ENCODE measurements at places on chromosomes 16 and 17. TPM values are rescaled to one million over a fixed set of nuclear protein-coding genes. Genes with fewer than 3 reads are reported as not detected.
A peak's percentile ranks its signal among the peaks of the same experiment; 100 is the strongest.

DNA sequence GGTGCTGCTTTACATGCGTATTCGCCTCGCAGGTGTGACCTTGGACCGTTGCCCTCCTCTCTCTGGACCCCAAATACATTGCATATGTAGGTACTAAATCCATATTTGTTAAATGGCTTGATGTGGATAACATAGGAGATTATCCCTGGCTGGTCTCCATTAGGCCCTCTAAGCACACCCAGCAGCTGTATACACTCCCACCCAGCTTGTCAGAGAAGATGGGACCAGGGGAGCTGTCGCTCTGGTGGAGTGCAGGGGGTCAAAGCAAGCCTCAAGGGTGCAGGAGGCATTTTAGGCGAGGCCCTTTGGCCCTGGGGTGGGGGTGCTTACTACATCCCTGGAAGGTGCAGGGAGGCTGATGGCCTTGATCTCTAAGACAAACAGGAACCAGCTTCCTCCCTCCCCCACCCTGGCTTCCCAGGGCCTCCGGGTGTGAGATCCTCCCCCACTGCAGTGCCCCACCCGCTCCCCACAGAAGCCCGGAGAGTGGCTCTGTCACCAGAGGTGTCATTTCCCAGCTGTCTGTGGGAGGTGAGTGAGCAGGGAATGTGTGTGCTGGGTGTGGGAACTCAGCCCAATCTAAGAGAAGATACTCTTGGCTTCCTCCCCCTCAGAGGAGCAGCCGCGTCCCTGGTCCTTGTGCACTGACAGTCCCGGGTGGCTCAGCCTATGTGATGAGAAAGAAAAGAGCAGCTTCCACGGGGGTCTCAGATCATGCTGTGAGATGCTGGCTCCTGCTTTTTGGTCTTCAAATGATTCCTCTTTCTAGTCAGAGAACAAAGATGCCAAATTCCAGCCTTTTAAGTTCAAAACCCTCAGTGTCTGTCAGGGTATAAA, 1.4 kb upstream of the VAMP2 start:
- H3K27ac ChIP-seq, result peak overlapping the region; percentile 98
- no peaks in the 10 kb centered on the region for H3K27me3 ChIP-seq
- peaks cover 17% of the 10 kb centered on the region for H3K36me3 ChIP-seq
- peak; percentile 86 for DNase-seq

- peaks cover 5% of the 10 kb centered on the region for H3K4me1 ChIP-seq
- H3K27ac ChIP-seq, result no peak overlapping the region
- no peaks in the 10 kb centered on the region for H3K36me3 ChIP-seq
- H3K4me3 ChIP-seq, result no peak overlapping the region
- DNase-seq, result no peak
Observed at GRCh38 chr17:12047681-12048376, 27.2 kb downstream of the MAP2K4 start.

DNA sequence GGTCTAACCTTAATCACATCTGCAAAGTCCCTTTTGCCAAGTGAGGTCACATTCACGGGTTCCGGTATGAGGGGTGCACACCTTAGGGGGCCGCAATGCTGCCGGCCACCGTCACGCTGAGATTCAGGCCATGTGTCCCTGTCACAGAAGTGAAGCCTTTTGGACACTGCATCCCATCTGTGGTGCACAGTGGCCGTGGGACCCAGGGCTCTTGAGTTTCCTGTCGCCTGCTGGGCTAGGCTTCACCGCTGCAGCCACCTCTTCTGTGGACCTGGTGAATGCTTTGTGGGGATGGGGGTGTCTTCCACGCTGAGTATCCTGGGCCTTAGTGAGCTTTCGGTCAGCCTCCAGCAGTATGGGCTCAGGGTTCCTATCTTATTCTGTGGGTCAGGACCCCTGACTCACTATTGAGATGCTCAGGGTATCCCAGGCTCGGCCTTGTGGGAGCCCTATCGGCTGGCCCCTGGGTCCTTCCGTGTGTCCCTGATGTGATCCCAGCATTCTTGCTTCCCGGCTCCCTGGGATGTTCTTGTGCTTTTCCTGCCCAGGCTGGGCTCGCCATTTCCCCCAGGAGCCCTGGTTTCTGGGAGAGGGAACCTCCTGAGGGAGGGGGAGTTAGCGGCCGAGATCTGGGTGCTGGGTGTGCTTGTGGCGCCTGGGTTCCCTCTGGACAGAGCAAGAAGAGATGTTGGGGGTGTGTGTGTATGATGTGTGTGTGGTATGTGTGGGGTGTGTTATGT, 4.9 kb upstream of the SLC38A10 start:
- H3K36me3 ChIP-seq, result no peaks in the 10 kb centered on the region
- no peak for DNase-seq
- peaks cover 11% of the 10 kb centered on the region for H3K4me1 ChIP-seq

GRCh38 chr17:28330671-28331070, 4.6 kb downstream of the IFT20 start:
- peak; percentile 17 for DNase-seq
- no peak overlapping the region for H3K27ac ChIP-seq
- H3K4me3 ChIP-seq, result no peak overlapping the region
- no peaks in the 10 kb centered on the region for H3K27me3 ChIP-seq
- peaks cover 49% of the 10 kb centered on the region for H3K4me1 ChIP-seq

The KRTAP2-3 gene
- total RNA-seq, result not detected

The GP2 gene
- total RNA-seq, result 43.7 TPM

DNA sequence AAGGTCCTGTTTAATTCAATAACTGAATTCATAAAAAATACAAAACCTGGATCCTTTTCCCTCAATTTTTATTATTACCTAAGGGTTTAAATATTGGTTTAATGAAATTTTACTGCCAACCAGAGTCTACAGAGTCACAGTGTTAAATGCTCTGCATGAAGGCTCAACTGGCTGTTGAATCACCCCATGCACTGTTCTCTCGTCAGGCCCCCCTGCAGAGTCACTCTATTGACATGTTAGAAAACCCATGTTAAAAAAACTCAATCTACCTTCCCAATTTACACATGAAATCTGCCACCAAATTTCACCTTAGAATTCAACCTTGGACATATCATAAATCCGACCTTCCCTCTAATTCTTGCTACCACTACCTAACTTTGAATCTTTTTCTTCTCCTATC, 43.3 kb upstream of the ULK2 start:
- no peaks in the 10 kb centered on the region for H3K4me1 ChIP-seq
- H3K36me3 ChIP-seq, result peaks cover 98% of the 10 kb centered on the region
- no peak for DNase-seq

- peaks cover 7% of the 10 kb centered on the region for H3K4me1 ChIP-seq
- H3K36me3 ChIP-seq, result no peaks in the 10 kb centered on the region
- no peak overlapping the region for H3K27ac ChIP-seq
- H3K27me3 ChIP-seq, result no peaks in the 10 kb centered on the region
Observed at GRCh38 chr17:73369111-73369521, 57.3 kb upstream of the CDC42EP4 start.

DNA sequence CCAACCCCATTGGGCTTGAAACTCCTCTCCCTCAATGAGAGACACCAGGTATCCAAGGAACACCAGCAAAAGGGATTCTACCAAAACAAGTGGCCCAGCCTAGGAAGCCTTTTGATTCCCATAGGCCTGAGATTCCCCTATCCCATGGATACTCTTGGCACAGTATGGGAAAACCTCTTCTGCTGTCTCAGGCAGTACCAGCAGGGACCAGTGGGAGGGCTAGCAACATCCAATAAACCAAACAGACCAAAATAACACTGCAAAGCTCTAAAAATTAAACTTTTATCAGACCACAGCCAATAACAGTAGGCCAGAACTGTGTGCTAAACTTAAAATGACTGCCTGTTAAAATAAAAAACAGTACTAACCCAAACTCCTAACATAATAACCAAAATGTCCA, 153.9 kb upstream of the CES5A start:
- H3K27me3 ChIP-seq, result no peaks in the 10 kb centered on the region
- H3K36me3 ChIP-seq, result no peaks in the 10 kb centered on the region
- DNase-seq, result no peak

DNA sequence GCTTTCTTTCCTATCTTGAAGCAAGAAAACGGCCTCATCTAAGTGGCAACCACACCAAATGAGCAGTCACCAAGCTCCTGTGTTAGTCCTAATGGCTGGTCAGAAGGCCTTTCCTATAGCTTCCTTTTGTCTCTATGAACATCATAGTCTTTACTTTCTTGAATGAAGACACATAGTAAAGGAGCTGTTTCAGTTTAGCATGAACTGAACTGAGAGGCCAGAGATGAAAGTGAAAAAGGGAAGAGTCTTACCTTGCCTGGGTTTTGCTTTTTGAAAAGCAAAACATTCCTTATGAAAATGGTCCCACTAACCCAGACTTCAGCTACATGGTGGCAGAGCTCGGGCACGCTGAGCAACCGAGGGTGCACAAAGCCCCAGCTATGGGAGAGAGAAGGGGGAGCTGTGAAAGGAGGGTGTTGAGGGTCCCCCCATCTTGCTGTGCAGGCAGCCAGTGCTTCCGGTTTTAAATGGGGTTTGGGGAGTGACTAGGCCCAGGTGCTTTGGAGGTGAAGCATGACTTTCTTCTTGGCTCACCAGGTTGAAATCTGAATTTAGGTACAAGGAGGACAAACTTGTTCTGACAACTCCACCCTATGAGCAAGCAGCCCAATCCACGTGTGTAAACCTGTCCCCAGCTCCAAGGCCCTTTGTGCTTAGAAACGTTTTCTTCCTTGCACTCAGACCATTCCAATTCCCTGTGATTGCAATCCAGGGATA, 9.1 kb upstream of the PSMC3IP start:
- H3K4me3 ChIP-seq, result no peak overlapping the region
- H3K36me3 ChIP-seq, result peaks cover 71% of the 10 kb centered on the region
- DNase-seq, result no peak
- peak overlapping the region; percentile 67 for H3K27ac ChIP-seq
- H3K4me1 ChIP-seq, result peaks cover 51% of the 10 kb centered on the region

The LRRC36 gene
- total RNA-seq, result not detected

GRCh38 chr16:65494080-65494479, 372.2 kb upstream of the CDH11 start:
- no peaks in the 10 kb centered on the region for H3K27me3 ChIP-seq
- DNase-seq, result no peak
- H3K36me3 ChIP-seq, result no peaks in the 10 kb centered on the region
- no peak overlapping the region for H3K27ac ChIP-seq
- no peaks in the 10 kb centered on the region for H3K4me1 ChIP-seq

The WNK4 gene
- 30.4 TPM for total RNA-seq

The SLC4A1 gene
- total RNA-seq, result 8.3 TPM

The AIPL1 gene
- total RNA-seq, result not detected

DNA sequence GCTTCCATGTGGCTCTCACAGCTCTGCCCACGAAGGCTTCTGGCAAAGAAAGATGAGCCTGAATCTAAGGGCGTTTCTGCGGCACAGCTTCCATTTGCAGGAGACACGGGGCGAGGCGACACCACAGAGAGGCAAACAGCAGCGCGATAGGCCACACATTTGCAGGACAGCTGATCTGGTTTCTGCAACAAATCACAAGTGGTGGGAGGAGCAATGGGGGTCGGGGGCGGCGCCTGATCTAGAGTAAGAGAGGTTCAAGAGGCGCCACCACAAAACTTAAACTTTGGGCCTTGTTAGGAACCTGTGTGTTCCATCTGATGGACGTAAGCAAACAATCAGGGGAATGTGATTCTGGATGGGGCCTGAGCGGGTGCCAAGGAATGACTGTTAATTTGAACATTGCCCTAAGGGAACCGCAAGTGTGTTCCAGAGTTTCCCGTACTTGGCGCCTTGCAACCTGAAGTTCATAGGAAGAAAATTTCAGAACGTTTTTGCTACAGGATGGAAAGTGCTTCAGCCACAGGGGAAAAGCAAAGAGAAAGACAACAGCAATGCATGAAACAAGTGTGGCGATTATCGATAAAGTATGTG, 18.9 kb upstream of the ENPP7 start:
- no peak for DNase-seq
- peaks cover 10% of the 10 kb centered on the region for H3K4me1 ChIP-seq
- no peaks in the 10 kb centered on the region for H3K36me3 ChIP-seq

The MMP28 gene
- total RNA-seq, result 20.6 TPM

The CDH8 gene
- 6.4 TPM for total RNA-seq

The STX4 gene
- 13.8 TPM for total RNA-seq

- H3K36me3 ChIP-seq, result peaks cover 32% of the 10 kb centered on the region
- DNase-seq, result no peak
- no peaks in the 10 kb centered on the region for H3K27me3 ChIP-seq
- no peak overlapping the region for H3K4me3 ChIP-seq
Observed at GRCh38 chr16:24915019-24915418, 69.3 kb downstream of the SLC5A11 start.

The WDR45B gene
- 92.9 TPM for total RNA-seq

DNA sequence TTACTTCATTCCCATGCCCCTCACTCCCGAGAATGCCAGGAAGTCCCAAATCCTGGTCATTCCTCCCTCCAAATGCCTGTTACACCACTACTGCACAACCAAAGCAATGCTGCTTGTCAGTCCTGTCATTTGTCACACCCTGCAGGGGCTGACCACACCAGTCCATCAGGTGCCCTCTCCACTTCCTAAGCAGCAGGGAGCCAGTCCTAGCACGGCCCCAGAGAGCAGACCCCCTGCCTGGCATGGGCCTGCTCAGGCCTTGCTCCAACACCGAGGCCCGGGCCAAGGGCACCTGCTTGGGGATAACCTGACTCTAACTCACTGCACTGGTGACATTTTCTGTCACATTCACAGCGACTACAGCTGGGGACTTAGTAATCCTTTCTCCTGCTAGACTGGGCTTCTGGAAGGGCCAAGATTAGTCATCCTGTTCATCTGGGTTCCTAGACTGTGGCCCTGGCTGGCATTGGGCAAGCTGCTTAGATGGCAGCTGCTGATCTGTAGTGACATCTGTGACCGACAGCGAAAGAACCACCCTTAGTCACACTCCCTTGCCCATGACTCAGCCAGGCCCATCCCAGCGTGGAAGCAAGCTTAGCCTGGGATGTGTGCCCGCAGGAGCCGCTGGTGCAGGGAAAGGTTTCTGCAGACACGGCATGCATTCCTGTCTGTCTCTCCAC, 5.4 kb downstream of the ALYREF start:
- no peak overlapping the region for H3K4me3 ChIP-seq
- H3K27me3 ChIP-seq, result no peaks in the 10 kb centered on the region
- H3K36me3 ChIP-seq, result peaks cover 33% of the 10 kb centered on the region

DNA sequence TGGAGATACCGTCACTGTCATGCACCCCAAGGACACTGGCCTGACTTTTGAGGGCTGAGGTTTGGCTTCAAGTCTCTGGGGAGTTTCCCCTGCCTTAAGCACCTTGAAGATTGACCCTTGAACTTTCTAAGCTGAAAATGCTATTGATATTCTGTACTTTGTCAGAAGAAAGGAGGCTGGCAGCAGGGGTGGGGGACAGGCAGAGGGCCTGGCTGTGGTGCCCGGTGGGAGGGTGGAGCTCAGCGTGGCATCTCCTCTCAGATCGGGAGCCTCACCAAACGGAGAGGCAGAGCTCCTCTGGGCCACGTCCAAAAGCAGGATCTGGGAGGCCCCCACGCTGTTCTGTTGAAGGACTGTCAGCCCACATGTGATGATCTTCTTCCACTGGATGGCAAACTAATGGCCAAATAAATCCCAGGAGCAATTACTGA, 305.2 kb upstream of the IRX3 start:
- no peaks in the 10 kb centered on the region for H3K27me3 ChIP-seq
- H3K36me3 ChIP-seq, result no peaks in the 10 kb centered on the region
- H3K27ac ChIP-seq, result no peak overlapping the region
- H3K4me1 ChIP-seq, result no peaks in the 10 kb centered on the region
- no peak for DNase-seq

The PDE6G gene
- total RNA-seq, result not detected

All from stomach (tissue), 19 donors.